HL-60 (cell line): ENCODE measurements at places on chromosomes 7 and 10.

DNA sequence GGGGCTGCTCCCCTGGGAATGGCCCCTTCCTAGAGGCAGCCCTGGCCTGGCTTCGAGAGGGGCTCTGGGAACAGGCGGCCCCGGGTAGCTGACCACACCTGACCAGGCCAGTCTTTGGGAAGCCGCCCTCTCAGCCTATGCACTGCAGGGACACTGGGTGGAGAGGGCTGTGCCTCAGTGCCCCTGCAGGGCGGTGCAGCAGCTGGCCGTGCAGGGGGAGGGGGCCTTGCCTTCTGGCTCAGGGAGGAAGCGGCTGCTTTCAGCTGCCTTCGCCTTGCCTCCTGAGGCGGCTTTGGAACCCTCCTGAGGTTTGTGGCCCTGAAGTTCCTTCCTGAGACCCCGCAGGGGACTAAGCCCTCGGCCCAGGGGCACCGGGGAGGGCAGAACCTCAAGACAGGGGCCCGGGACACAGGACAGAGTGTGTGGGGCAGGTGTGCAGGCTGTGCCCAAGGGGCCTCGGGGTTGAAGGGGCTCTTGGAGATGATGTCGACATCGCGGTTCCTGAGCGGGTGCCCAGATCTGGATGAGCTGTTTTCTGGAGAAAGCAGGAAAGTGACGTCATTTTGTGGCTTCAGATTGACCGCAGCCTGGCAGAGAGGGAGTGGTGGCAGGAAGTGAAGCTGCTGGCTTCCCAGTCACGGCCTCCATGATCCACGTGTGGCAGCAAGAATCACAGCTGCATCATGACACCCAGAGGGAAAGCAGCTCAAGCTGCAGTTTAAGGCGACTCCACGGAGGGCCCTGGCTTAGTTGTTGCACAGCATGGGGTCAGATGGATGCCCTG is 17.7 kb downstream of the ADAM8 start:
- DNase-seq = peak; percentile 98

GRCh38 chr7:45031829-45032228 is 31.8 kb downstream of the CCM2 start:
- DNase-seq = no peak

DNA sequence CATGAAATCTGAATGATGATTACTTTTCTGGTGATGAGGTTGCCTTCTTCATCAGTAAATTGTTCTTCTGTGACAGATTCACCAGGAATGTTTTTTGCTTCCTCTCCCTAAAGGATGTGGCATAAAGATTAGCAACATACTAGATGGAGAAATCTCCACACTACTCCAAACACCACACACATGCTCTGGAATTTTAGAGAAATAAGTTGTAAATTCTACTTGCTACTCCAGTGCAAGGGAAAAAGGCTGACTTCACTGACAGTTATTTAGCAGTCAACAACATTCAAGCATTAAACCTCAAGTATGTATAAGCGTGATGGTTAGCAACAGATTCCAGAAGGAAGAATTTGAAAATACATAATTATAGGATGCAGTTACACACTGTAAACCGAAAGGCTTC is 137.9 kb upstream of the CCDC6 start:
- no peak for DNase-seq

DNA sequence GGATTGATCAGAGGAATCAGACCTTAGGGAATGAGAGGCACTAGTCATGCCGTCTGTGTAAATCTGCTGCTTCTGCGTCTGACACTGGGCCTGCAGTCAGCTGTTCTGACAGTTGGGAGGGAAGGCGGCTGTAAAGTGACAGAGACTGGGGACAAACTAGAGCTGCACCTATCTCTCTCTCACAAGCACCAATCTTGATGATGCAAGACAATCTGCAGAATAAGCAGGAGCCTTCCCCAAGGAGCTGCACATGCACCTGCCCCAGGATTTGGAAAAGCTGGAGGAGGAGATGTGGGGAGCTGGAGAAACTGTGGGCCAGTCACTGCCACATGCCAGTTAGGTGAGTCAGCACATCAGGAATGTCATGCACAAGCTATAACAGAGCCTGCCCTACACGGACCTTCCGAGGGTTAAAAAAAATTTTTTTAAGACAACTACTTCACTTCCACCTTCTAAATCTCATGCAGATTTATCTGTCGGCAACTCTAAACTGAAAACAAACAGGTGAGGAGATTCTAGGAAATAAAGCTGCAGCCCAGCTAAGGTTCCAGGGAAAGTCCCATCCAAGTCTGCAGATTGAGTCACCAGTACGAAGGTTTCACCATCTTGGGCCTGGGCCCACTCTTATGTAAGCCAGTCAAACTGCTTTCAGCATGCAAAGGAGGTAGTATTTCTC is 39.2 kb downstream of the ENO4 start:
- DNase-seq = no peak

GRCh38 chr10:10053051-10053450 is 964.6 kb upstream of the CELF2 start:
- no peak for DNase-seq

- peak; percentile 64 for DNase-seq
Measured at GRCh38 chr10:21525367-21526187, at the start of gene SKIDA1. SKIDA1 (minus strand) TSS chr10:21525682; CDS start chr10:21517822, 7,860 bp downstream.

DNA sequence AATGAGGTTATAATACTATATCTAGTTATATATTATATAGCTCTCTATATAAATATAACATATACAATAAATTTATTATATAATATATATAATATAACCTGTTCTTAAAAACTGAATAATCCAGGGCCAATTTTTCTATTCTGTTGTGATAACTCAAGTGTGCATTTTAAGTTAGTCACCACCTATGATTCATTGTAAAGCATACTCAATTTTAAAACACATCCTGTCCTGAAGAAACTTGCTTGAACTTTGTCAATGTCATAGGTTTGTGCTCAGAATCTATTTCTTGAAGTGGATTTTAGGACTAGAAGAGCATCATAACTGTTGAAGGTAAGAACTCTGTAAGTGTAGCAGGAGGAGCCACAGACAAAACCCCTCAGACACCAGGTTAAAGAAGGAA is 1209.8 kb downstream of the REEP3 start:
- DNase-seq = no peak

GRCh38 chr7:11193131-11193867 is 219.6 kb downstream of the PHF14 start:
- DNase-seq = no peak

DNA sequence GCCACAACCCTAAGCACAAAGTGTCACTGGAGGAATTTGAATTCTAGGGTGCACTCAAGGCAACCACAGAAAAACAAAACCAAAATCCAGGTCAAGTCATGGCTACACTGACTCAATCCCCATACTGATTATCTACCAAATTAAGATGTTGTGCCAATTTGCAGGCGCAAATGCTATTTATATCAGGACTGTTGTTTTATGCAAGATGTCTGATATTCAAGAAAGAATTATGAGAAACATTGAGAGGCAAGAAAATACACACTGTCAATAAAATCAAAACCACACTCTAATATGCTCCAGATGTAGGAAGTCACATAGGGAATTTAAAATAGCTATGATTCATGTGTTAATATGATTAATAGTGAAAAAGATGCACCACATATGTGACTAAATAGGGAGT is 141.3 kb upstream of the MINDY3 start:
- no peak for DNase-seq

DNA sequence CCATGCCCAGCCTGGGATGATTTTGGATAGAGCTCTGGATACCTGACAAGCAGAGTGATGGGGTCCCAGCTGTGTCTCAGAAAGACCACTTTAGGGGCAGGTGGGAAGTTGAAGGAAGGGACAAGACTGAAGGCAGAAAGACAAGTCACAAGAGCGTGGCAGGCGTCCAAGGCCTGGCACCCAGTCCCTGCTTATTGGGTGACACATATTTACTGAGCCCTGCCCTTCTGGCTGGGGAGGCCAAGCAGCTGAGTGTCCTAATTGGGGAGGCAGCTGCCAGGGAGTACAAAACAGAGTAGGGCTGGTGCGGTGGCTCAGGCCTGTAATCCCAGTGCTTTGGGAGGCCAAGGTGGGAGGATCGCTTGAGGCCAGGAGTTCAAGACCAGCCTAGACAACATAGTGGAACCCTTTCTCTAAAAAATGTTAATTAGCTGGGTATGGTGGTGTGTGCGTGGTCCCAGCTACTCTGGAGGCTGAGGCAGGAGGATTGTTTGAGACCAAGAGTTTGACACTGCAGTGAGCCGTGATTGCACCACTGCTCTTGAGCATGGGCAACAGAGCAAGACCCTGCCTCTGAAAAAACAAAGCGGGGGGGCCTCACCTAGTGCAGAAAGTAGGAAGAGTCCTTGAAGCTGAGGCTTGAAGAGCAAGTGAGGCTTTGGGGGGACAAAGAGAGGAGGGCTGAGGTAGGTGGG is 53.0 kb upstream of the GTF2I start:
- DNase-seq = no peak

GRCh38 chr7:18491871-18492270 is 3.7 kb upstream of the HDAC9 start:
- DNase-seq = no peak

- no peak for DNase-seq
Measured at GRCh38 chr7:92910976-92911375, 74.6 kb upstream of the CDK6 start.

GRCh38 chr10:48981310-48981907 is 41.8 kb upstream of the LRRC18 start:
- peak; percentile 12 for DNase-seq

DNA sequence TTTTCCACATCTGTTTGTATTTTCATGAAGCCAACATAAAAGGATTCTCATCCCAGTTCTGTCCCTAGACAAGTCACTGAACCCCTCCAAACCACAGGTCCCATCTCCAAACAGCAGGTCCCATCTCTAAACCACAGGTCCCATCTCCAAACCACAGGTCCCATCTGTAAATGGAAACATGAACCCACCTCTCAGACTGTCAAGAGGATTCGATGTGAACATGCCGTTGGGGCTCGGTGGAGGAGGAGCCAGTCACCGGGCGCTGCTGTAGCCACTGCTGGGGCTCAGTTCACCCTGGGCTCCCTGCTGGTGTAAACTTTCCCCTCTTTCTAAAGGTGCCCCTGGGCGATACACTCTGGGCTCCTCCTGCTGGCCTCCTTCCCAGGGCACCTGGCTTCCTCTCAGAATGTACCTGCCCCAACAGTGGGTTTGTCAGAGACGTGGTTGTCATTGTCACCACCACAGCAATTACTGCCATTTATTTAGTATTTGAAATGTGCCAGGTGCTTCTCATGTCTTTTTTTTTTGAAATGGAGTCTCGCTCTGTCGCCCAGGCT is 13.0 kb downstream of the LHPP start:
- DNase-seq = no peak

- no peak for DNase-seq
Measured at GRCh38 chr7:40808378-40808942, 673.7 kb downstream of the SUGCT start.

DNA sequence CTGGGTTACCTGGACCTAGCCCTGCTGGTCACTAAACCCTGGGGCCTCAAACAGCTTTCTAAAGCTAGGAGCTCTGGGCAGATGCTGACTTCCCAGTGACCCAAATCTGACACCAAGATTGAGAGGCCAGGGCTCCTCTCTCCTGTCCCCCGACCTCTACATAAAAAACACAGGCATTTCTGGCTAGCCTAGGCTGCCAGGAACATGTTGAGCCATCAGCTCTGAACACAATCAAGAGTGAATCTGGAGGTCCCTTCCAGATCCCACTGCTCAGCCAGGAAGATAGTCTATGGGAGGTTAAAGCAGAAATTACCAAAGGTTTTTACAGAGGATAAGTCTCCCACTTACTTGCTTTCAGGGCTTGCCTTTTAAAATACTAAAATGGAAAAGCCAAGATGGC is 22.1 kb upstream of the PDE1C start:
- DNase-seq = no peak

DNA sequence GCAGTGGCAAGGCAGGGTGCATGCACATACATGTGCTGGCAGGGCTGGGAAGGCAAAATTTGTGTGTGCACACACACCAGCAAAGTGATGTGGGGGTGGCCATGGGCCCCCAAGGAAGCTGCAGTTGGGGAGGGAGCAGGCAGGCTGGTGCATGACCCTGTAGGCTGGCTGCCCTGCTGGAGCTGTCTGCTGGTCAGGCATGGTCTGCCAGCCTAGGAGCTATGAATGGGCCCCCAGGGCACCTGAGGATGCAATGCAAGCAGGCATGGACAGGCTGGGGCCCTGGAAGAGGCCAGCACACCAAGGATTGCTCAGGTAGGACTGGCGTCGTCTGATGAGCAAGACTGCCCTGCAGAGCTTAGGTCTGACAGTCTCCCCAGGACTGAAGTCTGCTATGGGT is 18.2 kb upstream of the PPP1R3A start:
- DNase-seq = no peak

GRCh38 chr7:80524693-80525092 is 12.8 kb upstream of the GNAT3 start:
- no peak for DNase-seq
